ENCODE measurements at places on chromosomes 11 and 22. TPM values are rescaled to one million over a fixed set of nuclear protein-coding genes. Genes with fewer than 3 reads are reported as not detected.
A peak's percentile ranks its signal among the peaks of the same experiment; 100 is the strongest.

ARHGEF17 gene
- 55.7 TPM for total RNA-seq

GRCh38 chr11:121672630-121673487 is 220.1 kb upstream of the SORL1-AS1 start:
- no peaks in the 10 kb centered on the region for H3K36me3 ChIP-seq
- H3K4me1 ChIP-seq: peaks cover 36% of the 10 kb centered on the region
- H3K27ac ChIP-seq: no peak overlapping the region
- no peaks in the 10 kb centered on the region for H3K27me3 ChIP-seq
- no peak for DNase-seq

GRCh38 chr11:70782401-70782913 is 384.1 kb downstream of the CTTN start:
- H3K4me1 ChIP-seq: peaks cover 5% of the 10 kb centered on the region
- no peak for DNase-seq
- H3K4me3 ChIP-seq: no peak overlapping the region
- no peaks in the 10 kb centered on the region for H3K27me3 ChIP-seq
- no peaks in the 10 kb centered on the region for H3K36me3 ChIP-seq

DNA sequence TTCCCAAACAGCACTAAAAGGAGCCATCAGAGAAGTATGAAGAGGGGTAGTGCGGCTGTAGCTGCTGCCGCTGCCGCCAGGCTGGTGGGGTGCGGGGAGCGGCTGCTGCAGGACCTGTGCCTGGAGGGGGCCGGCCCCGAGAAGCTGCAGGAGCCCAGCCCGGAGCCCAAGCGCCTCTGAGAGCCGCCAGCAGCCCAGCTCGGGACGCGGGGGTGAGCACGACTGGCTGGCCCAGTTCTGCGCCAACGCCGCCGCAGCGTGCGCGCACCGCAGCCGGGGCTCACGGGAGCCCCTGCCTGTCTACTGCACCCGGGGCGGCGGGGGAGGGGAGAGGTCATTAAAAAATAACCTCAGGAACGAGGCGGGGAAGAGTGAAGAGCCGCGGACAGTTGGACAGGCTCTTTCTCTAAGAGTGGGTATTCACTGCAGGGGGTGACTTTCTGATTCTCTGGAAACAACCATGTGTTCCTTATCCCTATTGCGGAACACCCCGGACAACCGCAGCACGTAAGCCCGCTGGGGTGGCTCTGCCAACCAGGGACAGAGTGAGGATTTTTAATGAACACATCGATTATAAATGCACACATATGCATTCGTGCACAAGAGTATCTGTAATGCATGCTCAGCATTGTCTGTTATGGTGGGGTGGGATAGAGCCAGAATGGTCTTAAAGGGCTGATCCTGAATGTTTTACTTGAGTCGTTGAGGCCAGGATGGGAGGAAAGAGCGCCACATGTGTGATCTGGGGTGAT is 453 bp downstream of the GAS2 start:
- no peak overlapping the region for H3K27ac ChIP-seq
- peak overlapping the region; percentile 82 for H3K4me3 ChIP-seq
- H3K4me1 ChIP-seq: peaks cover 15% of the 10 kb centered on the region

- H3K27ac ChIP-seq: no peak overlapping the region
- DNase-seq: no peak
- peaks cover 12% of the 10 kb centered on the region for H3K27me3 ChIP-seq
- H3K4me1 ChIP-seq: no peaks in the 10 kb centered on the region
- H3K36me3 ChIP-seq: no peaks in the 10 kb centered on the region
Measured at GRCh38 chr22:34669001-34669400, 397.0 kb upstream of the ISX start.

PLAAT4 gene
- not detected for total RNA-seq

DNA sequence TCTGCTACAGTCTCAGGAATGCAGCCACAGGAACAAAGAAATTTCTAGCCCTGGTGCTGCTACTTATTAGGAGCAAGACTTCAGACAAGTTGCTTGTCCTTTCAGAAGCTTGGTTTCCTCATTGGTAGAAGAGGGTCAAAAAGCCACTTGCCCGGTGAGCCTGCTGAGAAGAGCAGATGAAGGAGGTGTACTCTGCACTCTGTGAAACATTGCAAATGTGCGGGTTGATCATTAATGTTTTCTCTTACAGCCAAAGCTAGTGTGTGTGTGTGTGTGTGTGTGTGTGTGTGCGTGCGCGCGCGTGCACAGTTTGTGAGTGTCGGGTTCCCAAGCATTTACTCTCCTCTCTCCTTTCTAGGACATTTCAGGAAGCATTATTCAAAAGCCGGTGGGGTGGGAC is 86.3 kb upstream of the NNMT start:
- no peak for DNase-seq
- H3K36me3 ChIP-seq: no peaks in the 10 kb centered on the region
- peak overlapping the region; percentile 73 for H3K4me3 ChIP-seq
- no peaks in the 10 kb centered on the region for H3K27me3 ChIP-seq

DNA sequence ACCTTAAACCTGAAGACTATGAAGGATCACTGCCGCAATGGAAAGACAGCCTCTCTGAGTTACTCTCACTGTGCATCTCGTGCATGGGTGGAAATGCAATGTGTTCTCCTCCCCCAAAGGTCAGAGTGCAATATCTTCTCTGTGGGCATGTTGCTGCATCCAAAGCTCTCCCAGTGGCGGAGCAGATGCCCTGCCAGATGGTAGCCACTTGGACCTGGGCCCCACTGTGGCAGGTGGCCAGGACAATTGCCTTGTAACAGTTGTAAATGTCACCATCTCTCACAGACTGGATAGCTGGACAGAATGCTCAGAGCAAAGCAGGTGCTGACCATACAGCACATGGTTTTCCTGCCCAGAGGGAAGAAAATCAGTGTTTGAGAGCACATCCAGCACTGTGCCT is 542.0 kb downstream of the FAM181B start:
- H3K27ac ChIP-seq: no peak overlapping the region
- no peaks in the 10 kb centered on the region for H3K27me3 ChIP-seq
- no peak overlapping the region for H3K4me3 ChIP-seq
- no peak for DNase-seq

DNA sequence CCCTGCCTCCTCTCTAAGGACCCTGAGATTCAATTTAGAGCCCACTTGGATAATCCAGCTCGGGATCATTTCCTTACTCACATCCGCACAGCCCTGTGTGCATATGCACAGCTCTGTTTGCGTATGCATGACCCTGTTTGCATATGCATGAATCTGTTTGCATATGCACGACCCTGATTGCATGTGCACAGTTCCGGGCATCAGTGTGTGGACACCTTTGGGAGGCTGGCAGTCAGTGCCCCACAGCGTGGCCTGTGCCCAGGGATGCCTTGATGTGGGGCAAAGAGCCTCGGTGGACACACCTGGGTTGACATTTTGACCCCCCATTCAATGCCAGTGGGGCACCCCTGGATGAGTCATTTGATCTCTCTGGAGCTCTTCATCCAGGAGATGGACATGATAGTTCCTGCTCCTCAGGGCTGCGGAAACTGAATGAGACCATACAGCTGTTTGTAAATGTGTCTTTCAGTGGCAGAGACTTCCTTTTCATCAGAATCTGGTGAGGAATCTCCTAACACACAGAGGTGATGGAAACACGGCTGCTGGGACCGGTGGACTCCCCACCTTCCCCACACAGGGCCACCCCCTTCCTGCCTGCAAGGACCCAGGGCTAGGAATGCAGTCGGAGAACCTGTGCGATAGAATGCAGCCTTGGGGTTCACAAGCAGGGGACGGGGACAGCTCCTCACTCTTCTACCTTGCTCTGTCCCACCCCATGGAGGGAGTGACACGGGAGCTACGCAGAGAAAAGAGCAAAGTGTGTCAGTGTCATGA is 41.2 kb downstream of the MYEOV start:
- H3K27ac ChIP-seq: peak overlapping the region; percentile 19
- H3K4me1 ChIP-seq: peaks cover 4% of the 10 kb centered on the region
- H3K36me3 ChIP-seq: peaks cover 7% of the 10 kb centered on the region
- H3K4me3 ChIP-seq: no peak overlapping the region

GRCh38 chr11:118608360-118609227 is 1.2 kb downstream of the PHLDB1 start:
- no peak for DNase-seq
- H3K27me3 ChIP-seq: peaks cover 45% of the 10 kb centered on the region
- H3K36me3 ChIP-seq: peaks cover 3% of the 10 kb centered on the region
- peaks cover 61% of the 10 kb centered on the region for H3K4me1 ChIP-seq

VSIG10L2 gene
- total RNA-seq: not detected

ZP1 gene
- not detected for total RNA-seq

ART5 gene
- 1.4 TPM for total RNA-seq

DNA sequence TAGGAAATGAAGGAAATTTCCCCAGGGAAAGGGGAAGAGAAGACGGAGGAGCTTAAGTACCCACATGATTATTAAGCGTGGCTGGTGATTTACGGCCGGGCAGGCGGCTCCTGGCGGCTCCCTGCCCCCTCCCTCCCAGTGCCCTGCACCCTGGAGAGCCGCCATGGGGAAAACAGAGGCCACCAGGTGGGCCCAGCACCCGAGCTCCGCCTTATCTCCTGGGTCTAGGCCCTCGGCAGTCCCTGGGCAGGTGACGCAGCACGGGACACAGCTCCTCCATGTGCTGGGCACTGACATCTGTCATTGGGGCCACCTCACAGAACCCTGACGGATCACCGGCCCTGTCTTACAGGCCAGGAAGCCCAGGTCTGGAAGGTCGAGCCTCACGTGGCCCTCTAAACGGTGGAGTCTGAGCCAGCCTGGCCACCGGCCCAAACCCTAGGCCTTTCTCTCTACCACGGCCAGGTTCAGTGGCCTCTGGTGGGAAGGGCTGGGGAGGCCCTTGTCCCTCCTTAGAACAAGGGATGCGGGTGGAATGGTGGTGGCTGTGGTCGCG is 60.2 kb upstream of the PPARA start:
- no peak for DNase-seq
- H3K36me3 ChIP-seq: no peaks in the 10 kb centered on the region
- H3K4me1 ChIP-seq: peaks cover 4% of the 10 kb centered on the region

PGA5 gene
- total RNA-seq: not detected

GRCh38 chr22:31313366-31314147 is 21.3 kb upstream of the PIK3IP1 start:
- H3K4me3 ChIP-seq: no peak overlapping the region
- H3K27ac ChIP-seq: no peak overlapping the region
- DNase-seq: peak; percentile 74
- no peaks in the 10 kb centered on the region for H3K27me3 ChIP-seq

GRIA4 gene
- total RNA-seq: 2.9 TPM

Measured in neural crest cell (in vitro differentiated cells).